ENCODE measurements at places on chromosomes 4 and X.
A peak's percentile ranks its signal among the peaks of the same experiment; 100 is the strongest.

DNA sequence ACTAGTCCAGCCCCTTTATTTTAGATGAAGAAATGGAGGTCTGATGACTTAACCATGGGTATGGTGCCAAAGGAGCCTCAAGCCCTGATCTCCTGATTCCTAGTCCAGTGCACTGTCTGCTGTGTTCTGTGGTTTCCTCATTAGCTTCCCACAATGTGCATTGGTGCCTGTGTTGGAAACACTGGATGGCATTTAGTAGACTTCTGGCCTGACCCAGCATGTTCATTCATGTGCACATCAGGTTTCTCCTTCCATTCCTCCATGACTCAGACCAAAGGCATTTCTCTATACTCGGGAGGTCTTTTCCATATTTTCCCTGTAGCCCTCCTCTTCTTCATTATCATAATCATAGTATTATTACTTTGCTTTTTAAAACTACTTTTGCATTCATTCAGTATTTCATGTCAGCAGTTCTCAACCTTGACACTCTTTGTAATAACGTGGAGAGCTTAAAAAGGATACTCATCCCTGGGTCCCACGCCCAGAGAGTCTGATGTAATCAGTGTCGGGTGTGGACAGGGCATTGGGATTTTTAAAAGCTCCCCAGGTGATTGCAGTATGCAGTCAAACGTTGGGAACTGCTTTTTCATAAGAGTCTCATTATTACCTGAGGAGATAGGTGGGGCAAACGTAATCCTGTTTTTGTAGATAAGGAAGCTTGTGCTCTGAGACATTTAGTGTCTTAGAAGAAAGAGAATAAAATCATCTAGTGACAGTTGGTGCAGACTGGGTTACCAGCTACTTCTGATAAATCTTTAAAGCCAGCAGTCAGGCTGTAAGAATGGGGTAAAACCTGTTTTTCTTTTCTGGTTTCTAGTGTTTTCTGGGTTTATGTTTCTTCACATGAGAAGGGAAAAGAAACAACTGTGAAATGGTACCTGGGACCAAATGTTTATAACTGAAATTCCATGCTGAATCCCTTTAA is 40.9 kb upstream of the XK start:
- no peak for DNase-seq

GRCh38 chr4:71713611-71714203 is 70.2 kb downstream of the GC start:
- no peak for DNase-seq

- peak; percentile 71 for DNase-seq
These were observed 91.3 kb downstream of the NSUN7 start for GRCh38 chr4:40840985-40841571.

- DNase-seq, result no peak
These were observed 748 bp downstream of the ATP2B3 start for GRCh38 chrX:153517946-153518834.

- DNase-seq, result no peak
These were observed 11.3 kb upstream of the LIMCH1 start for GRCh38 chr4:41526628-41527027.

DNA sequence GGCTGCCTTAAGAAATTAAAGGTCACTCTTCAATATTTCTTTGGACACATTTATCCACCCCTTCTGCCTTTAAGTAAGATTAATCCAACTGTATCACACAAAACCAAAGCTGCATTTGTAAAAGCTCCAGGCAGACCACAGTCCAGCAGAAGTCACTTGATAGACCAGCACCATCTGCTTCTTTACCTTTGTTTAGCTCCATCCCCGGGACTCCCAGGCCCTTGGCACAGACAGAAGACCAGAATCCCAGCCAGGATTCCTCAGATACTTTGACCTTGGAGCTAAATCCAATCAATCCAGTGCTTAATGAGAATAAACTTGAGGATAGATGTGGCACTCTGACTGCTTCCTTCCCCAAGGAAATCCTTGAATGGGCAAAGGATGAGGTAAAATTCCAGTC is 333.1 kb upstream of the RASGEF1B start:
- no peak for DNase-seq

GRCh38 chrX:38935561-38935960 is 134.3 kb downstream of the MID1IP1 start:
- DNase-seq, result no peak

GRCh38 chrX:138986235-138986634 is 274.7 kb upstream of the FGF13 start:
- DNase-seq, result no peak

DNA sequence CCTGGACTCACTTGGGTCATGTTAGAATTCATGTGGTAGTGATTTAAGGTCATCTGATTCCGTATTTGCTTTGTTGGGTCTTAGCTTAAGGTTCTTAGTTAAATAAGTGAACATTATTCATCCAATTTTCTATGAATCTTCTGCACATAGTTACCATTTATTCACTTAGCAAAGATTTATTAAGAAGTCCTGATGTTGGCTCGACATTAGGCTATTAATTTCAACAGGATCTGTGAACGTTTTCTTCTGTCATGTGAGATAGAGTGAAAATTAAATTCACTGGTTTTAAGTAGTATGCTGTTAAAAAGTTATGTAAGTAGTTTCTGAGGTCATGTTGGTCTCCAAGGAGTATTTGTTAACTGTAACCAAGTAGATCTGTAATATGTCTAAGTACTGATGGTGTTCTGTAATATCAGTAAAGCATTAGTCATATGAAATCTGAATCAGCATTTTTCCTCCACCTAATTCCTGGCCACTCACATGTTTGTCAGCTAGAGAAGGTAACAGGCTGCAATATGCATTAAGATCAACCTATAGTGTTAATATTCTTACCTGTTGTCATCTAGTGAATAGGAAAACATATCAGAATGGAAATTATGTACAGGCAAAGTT is 155.6 kb downstream of the PCDH7 start:
- no peak for DNase-seq

DNA sequence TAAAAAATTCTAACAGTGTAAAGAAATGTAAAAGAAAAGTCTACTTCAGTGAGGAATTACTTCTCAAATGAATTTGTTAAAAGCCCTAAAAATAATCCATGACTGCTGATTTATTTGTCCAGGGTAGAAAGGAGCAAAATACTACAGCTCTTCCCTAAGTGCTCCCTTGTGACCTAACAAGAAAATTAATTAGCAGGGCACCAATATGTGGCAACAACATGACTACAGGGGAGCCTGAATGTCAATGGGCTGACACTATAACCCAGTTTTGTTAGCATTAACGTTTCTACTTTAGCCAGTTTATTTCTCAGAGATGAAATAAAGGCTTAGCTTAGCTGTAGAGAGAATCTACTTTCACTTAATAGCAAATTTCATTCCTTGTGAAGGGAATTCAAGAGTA is 918.9 kb upstream of the EPHA5 start:
- no peak for DNase-seq

- peak; percentile 5 for DNase-seq
These were observed 645 bp downstream of the APLN start for GRCh38 chrX:129653971-129654651.

GRCh38 chr4:19241895-19242294 is 1009.8 kb upstream of the SLIT2 start:
- no peak for DNase-seq

GRCh38 chrX:140766024-140766611 is 56.6 kb downstream of the LINC00632 start:
- DNase-seq, result peak; percentile 1

DNA sequence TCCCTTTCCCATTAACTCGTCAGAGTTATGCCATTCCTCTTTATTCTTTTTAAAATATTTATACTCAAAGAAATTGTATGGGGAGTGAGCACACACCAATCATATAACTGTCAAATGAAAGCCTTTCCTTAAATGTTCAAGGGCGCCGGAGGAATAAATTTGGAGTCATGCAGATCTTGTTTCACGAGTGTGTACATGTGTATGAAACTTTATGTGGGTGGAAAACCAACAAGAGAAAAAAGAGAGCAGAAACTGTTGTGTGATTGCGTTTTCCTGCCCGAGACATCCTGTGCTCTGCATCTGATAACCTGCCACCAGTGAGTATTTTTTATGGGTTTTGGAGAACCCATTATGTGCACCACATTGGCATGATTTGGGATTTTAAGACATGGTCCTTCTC is 88.3 kb downstream of the FHDC1 start:
- no peak for DNase-seq

DNA sequence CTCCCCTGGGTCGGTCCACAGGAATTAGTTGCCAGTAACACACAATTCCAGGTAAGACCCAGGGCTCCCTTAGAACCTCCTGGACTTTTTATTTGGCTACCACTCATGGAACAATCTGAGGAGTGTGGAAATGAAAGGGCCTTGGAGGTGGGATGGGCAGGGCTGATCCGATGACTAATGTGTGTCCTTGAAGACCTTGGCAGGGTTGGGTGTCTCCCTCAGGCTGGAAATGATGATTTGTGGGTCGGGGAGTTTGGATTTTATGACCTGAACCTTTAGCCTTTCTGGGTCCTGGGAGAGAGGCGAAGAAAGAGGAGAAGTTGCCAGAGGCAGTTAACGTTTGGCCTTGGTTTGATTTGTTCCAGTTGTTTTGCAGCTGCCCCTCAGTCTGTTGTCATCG is 425.0 kb downstream of the MID1IP1 start:
- DNase-seq, result no peak

DNA sequence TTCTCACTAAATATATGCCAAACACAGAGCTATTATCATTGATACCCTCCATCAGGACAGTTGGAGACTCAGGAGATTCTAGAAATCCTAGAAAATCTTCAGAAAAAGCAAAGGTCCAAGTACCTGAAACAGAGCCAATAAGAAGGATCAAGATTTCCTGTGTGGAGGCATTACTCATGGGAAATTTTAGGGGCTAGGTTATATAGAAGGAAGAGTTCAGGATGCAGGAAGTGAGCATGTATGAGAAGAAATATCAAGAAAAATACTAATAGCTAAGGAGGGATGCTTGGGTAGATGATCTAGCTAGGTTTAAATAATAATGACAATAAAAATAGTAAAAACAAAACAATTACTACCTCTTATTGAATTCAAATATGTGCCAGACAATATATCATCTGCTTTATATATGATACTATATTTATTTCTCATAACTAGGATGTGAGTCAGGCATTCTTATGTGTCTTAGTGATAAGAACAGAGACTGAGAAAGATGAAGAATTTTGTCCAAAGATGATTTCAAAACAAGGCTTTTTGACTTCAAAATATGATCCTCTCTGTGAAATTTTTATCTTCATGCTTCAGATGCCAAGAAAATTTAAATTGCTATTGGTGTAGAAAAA is 66.4 kb upstream of the HHIP start:
- DNase-seq, result no peak

- DNase-seq, result no peak
These were observed 151.9 kb upstream of the RPS6KA3 start for GRCh38 chrX:20418379-20419150.

GRCh38 chr4:113682730-113683537 is 78.6 kb downstream of the CAMK2D start:
- DNase-seq, result peak; percentile 44

DNA sequence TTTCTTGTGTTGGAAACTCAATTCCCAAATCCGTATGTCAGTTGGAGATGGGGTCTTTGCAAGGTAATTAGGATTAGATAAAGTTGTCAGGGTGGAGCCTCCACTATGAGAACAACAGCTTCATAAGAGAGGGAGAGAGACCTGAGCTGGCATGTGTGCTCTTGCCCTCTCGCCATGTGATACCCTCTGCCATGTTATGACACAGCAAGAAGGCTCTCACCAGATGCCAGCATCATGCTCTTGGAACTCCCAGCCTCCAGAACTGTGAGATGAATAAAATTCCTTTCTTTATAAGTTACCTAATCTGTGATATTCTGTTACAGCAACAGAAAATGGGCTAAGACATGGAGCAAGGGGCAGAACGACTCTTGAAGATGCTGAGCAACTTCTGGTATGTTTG is 201.9 kb upstream of the BOD1L1 start:
- no peak for DNase-seq

DNA sequence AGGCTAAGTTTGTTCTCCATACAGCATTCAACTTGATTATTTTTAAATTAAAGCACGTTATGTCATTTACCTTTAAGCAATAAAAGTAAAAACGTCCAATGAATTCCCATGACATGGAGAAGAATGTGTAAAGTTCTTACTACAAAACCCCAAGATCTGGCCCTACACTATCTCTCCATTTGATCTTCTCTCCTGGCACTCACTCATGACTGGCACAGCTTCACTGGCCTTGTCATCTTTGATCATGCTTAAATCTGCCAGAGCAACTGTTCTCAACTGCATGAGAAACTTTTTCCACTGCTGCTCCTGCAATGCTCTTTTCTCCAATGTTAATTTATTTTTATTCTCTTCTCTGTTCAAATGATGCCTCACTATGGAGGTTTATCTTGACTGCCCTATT is 1109.0 kb upstream of the IGFBP7 start:
- DNase-seq, result no peak

DNA sequence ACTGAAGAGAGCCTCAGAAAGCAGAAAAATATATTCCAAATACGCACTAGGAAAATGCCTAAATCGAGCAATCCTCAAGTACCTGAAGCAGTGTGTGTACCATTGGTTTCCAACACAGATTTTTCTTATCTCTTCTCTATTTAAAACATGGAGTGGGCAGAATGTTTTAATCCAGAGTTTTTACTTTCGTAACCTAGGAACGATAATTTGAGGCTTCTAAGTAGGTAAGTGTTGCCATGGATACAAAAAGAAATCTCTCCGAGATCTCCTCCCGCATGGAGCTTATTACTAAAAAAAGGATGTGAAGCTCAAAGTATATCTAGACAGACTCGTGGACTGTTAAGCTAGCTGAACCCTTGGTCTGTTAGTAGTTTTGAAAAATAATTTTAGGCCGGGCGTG is 23.0 kb upstream of the OTUD4 start:
- no peak for DNase-seq

- DNase-seq, result no peak
These were observed 67.4 kb upstream of the UGT2B10 start for GRCh38 chr4:68748181-68748991.

DNA sequence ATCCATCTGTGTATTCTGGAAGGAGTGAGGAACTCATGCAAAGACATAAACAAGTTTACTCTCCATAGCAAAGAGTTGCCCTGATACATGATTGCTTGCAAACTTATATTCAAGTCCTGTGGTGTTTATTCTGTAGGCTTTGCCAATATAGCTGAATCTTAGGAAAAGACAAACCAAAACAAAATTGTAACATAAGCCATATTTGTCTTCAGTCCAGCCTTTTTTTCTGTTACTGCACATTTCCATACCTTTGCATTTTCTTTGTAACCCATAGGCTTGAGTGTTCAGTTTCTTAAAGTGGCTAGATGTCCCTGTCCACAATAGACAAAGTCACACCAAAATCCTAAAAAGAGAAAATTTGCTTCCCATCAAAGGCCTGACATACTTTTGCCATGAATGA is 120.4 kb downstream of the PPARGC1A start:
- no peak for DNase-seq

DNA sequence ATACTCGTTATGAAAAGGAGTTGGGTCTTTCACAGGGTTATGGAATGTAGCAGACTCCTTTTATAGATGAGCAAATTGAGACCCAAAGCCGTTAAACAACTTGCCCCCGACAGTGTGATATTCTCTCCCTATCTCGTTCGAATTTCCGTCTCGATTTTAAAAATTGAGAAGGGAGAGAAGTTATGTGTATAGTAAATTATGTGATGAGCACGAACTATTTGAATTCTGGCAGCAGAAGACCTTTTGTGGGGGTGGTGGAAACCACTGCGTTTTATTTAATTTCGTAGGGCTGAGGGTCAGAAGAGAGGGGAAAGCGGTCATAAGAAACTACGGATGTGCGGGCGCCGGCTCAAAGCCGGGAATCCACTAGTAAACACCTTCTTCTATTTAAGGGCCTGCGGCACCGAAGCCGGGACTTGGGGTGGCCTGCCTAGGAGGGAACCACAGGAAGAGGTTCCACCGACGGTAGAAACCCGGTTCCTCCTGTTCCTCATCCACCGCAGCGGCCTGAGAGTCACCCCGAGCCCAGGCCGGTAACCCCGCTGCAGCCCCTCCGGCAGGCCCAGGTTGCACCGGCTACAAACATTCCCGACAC is 1.5 kb upstream of the DDX3X start:
- DNase-seq, result no peak
